ENCODE measurements at places on chromosomes 3 and 15. TPM values are rescaled to one million over a fixed set of nuclear protein-coding genes. Genes with fewer than 3 reads are reported as not detected.

- no peak for DNase-seq
Observed at GRCh38 chr15:25710184-25710583, 152.9 kb downstream of the ATP10A start.

GRCh38 chr3:64016941-64017620 is 6.2 kb downstream of the PSMD6 start:
- no peak for DNase-seq

DNA sequence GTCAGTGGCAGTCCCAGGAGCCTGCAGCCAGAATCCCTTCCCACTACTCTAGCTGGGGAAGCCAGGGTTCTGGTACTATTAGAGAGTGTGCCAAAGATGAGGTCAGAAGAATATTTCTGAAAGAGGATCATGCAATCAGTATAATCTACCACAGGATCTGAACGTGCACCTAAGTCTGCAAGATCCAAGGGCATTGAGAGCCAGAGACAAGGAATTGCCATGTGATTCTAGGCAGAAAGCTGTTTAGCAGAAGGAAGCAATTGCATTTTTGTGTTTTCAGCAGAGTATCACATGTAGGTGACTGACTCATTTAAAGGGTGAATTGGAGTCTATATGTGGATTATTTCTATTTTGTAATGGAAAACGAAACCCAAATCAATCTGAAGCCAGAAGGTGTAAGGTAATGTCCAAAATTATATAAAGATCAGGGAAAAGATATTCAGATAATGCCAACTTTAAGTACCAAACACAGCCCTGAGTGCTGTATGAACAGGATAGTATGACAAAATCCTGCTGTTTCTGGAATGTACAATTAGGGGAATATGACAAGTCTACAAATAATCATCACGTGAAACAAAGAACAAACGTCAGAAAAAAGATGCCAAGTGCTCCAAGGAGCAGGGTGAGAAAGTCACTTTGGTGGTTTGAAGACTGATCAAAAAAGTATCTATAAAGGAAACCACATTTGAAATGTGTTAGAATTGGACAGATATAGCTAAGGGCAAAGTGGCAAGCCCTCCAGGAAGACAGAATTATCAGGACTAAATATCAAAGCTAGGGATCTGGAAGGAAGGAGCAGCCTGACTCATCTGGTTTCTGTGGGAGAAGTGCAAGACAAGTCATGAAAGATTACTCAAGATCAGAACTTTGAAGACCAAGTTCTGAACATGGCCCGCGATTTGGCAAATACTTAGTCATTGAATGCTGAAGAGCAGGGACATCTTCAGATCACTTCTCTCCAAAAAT is 1036.6 kb downstream of the NTRK3 start:
- DNase-seq: no peak

- no peak for DNase-seq
Observed at GRCh38 chr3:103968751-103969150, 1398.0 kb upstream of the ALCAM start.

DNA sequence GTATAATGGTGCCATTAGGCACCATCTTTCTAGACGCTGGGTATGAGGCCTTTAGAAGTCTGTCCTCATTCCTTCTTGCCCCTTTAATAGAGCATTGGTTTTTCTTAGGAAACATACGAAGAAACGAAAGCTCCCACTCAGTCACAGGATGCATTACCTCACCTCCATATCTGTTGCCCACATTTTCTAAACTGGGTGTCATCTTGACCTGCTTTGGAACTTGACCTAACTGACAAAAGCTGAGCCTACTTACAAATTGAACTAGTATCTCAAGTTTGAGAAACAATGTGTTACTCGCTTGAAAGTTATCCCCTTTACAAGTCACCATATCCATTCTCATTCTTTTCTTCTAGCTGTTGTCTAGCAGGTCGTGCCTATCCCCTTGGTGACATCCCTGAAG is 102.7 kb downstream of the VPS8 start:
- DNase-seq: no peak

DNA sequence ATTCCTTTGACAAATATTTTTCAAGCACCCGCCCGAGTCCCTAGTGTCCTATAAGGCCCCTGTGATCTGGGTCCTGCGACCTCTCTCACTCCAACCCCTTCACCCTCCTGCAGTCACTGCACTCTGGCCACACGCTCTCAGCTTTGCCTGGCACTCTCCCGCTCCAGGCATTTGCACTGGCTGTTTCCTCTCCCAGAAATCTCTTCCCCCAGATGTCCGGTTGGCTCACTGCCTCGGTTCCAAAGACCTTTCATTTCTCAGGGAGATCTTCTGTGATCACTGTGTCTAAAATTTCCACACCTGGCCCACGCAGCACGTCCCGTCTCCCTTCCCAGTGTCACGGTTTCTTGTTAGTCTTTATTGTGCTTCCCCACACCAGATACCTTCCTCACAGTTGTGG is 97.4 kb downstream of the WNT7A start:
- DNase-seq: peak; percentile 34

COL8A1 gene
- 19.4 TPM for total RNA-seq

NR1I2 gene
- 0.62 TPM for total RNA-seq

GRCh38 chr3:5429517-5429890 is 242.0 kb downstream of the EDEM1 start:
- no peak for DNase-seq

TRIM71 gene
- not detected for total RNA-seq

GRCh38 chr15:91193378-91193720 is 93.3 kb downstream of the SV2B start:
- DNase-seq: no peak

DNA sequence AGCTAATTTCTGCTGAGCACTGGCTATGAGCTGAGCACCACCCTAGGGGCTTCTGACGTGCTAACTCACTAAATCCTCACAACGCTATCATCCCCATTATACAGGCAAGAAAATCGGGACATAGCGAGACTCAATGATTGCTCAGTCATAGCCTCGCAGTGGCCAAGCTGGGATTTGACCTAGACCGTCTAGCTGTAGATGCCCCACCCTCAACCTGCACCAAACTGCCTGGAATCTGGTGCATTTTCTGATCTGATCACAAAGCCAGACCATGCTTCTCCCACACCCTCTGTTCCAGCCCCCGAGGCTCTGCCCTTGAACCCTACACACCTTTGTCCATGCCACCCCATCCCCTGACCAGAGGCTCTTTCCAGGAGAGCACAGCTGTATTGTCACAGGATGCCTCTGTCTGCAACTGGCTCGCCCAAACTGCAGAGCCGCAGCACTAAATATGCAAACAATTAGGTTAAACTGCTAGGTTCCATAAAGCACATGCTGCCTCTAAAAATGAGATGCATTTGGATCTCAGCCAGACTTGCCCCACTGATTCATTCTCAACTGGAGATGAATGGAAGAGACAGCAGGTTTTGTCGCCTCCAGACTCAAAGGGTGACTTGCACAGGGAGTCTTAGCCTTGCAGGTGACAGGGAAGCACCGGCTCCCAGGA is 95.2 kb downstream of the NUP210 start:
- DNase-seq: no peak

- no peak for DNase-seq
Observed at GRCh38 chr15:64895285-64896065, 16.2 kb upstream of the ANKDD1A start.

GRCh38 chr3:852033-852432 is 240.8 kb upstream of the CNTN6 start:
- no peak for DNase-seq

Data from uterus (tissue), 4 donors.